ENCODE measurements at places on chromosomes 4 and X.

DNA sequence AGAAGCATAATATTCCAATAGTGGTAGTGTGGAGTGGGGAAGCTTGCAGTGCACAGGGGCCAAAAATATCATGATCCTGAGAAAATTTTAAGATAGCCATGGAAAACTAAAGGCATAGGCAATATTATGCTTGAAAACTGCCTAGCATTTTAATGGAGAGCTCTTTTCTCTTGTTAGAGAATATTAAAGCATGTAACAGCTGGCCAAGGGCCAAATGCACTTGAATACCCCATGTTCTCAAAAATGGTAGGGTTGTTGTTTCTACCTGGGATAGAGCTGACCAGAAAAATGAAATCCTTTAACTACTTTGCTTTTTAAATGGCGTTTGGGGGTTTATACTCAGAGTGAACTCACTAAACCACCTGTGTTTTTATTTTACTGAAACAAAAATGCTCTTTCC lies 739.6 kb upstream of the SLIT2 start:
- DNase-seq, result no peak

DNA sequence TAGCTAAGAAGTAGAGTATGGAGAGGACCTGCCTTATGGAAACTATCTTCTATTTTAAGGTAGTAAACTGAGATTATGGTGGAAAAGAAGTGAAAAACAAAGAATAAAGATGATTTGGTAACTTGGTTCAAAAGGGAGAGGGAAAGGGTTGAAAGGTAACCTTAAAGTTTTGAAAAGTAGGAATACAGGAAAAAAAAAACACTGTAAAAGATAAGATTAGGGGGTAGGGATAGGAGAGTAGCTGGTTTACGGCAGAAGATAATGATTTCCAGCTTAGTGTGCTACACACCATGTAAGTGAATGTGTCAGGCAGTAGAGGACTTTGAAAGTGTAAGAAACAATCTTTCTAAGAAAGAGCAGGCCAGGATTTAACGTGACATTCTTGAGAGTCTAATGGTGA lies 35.3 kb downstream of the FAM13A start:
- DNase-seq, result no peak

DNA sequence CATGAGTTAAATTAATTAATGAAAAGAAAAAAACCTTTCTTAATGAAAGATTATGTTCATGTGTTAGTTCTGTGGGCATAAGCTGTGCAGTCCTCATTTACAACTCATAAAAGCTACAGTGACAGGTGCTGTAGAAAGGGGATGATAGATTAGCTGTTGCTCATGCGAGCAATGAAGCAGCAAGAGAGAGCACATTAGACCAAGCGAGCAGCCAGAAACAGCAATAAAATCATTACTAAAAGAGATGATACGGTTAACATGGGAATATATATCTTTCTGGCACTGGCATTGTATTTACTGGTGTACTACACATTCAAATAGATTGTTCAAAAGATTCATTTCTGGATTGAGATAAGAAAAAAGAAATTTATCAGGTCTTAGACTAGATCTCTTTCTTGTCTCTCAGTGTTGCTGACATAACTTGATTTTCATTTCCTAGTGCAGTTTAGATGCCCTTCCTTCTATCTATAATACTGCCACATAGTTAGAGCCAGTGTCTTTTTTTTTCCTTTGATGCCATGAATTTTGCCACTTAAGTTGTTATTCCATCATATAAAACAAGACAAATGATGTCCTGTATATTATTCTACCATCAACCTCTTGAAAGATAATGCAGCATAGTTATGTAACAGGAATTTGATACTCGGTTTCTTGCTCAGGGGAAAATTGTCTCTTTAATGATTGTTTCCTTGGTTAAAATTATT lies 164.6 kb downstream of the BANK1 start:
- DNase-seq, result no peak

- DNase-seq, result no peak
Measured at GRCh38 chrX:8586953-8587352, 122.3 kb downstream of the VCX3B start.

GRCh38 chrX:31058284-31058683 lies 13.6 kb downstream of the FTHL17 start:
- no peak for DNase-seq

DNA sequence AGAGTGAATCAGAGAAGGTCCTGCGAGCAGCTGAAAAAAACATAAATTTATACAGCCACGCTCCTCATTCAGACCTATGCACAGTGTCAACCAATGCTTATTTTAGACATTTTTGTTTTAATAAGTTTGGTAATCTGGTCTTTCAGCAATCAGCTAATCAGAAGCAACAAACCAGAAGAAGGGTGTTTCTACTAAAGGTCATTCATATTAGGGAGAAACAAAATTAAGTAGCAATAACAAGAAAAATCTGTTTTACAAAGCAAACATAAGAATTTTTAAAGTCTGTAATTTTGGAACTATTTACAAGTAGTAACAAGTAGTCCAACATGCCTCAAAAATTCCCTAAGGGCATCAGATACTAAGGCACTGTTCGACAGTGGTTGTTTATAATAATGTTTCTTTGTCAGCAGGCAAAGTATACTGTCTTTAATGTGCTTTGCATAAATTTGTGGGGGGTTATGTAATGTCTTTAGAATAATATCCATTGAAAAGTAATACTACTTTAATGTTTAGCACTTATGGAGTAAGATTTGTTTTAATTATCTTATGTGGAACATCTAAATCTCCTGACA lies 82.8 kb downstream of the PHOX2B start:
- no peak for DNase-seq

- DNase-seq, result no peak
Measured at GRCh38 chrX:46777971-46778810, 19.3 kb upstream of the SLC9A7 start.

DNA sequence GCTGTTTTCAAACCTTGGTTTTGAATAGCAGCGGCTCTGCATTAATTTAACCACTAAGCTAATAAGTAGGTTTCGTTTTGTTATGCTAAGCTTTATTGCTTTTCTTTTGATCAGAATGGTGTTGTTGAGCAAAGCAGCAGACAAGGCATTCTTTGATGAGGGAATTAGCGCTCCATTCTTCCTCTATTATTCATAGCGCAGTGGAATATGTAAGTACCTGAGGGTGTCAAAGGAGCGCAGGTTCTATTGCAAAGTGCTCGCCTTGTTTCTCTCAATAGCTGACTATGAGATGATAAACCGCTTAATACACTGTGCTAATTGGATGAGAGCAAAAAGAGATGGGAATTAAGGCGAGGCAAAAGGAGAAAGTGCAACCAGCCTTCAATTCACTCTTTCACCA lies 16.3 kb downstream of the ARX start:
- no peak for DNase-seq

- no peak for DNase-seq
Measured at GRCh38 chrX:2504706-2505332, 4.0 kb upstream of the DHRSX start.

- no peak for DNase-seq
Measured at GRCh38 chrX:123590842-123591486, 141.9 kb downstream of the THOC2 start.

DNA sequence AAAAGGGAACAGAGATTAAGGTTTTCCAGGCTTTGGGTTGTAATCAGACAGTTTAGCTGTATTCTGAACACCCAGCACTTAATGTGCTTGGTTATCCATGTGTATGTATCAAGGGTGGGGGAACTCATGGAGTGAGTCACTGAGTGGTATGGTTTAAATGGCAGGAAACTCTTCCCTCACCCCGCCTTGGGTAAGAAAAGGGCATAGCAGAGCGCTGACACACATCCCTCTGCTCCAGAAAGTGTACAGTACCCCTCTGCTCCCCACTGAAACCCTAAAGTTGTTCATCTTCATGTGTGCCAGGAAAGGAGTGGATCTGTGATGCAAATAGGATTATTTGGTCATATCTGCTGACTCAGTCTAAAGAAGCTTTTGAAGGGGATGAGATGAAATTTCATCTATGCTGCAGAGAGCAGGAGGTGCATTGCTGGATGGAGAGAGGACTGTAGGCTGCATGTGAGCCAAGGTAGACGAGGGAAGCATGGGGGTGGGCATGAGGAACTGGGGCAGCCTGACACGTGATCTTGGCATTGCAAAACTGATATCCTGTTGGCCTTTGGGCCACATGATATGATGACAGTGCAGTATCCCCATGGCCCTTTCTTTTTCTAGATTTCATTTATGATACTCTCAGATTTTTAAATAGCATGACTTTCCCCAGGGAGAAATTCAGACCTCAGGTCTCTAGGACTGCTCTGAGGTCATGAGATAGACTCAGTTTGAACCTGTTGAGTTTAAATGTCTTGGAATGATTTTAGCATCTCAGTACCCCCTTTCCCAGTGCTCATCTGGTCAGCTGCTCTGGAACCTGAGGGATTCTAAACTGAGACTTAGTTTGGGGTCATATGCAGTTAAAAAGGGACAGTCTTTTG lies 84.8 kb downstream of the TMEM164 start:
- no peak for DNase-seq

DNA sequence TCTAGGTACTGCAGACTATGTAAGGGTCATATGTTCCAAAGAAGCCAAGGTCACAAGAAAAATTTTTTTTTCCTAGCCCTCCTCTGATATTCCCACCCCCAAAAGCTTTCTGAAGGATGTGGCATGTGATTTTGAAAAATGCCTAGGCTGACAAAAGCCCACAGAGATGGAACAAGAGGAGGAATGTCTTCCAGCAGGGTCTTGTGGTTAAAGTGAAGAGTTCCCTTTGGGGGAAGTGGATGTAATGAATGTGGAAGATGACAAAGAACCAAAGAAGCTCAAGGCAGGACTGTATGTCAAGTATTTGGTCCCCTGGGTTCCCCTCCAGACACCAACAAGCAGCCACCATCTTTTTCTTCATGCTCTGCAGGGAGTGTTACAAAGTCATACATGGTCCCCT lies 268.8 kb downstream of the BCOR start:
- no peak for DNase-seq

DNA sequence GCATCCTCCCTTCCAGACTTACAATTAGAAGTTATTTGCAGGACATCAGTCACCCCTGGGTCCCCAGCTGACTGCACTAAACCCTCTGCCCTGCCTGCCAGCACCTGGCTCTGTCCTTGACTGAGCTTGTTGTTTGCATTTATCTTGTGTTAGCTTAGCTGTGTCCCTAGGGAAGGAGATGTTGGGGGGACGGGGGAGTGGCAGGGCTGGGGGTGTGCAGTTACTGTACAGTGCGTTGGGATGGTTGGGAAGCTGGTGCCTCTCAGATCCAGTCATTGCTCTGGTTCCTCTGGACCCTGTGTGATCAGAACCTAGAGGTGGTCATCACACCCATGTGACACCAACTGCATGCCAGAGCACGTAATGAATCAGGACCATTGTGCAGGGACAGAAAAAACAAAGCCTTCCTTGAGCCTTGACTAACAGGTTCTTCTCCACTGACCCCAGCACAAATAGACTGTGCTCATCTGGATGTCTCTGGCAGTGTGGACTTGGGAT lies 32.7 kb upstream of the PROM1 start:
- DNase-seq, result no peak

GRCh38 chr4:52964561-52965101 lies 102.5 kb downstream of the RASL11B start:
- DNase-seq, result no peak

GRCh38 chr4:4477391-4477790 lies 64.5 kb downstream of the STX18 start:
- DNase-seq, result no peak

DNA sequence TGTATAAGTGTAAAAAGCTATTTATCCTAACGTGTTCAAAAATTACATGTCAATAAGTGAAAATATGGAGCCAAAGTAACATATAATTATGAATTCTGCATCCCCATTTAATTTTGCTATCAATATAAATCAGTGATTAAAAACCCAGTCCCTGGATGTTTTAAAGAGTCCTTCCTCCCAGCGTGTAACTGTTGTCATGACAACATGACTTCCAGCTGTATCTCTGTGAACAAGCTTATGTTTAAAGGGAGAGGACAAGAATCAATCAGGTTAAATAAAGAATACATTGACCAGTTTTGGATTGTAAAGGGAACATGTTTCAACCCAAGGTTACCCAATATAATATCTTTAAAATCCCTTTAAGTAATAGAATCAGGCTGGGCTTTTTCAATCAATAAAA lies 219.7 kb downstream of the NSUN7 start:
- no peak for DNase-seq

DNA sequence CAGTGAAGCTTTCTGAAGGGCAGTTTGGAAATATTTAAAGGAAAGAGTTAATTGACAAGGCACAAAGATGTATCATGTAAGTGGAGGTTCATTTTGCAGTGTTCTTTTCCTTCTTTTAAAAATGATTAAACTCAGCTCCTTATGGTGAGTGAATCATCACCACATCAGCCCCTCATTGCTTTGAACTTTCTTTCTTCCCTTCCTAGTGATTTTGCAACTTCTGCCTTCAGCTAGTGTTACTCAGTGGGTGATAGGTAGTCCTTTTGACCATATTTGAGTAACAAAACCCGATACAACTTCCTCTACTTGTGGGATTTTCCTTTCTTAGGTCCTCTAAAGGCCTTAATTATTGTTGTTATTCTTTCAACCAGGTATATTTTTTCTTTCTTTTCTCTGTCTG lies 8.2 kb downstream of the ZCCHC4 start:
- no peak for DNase-seq

DNA sequence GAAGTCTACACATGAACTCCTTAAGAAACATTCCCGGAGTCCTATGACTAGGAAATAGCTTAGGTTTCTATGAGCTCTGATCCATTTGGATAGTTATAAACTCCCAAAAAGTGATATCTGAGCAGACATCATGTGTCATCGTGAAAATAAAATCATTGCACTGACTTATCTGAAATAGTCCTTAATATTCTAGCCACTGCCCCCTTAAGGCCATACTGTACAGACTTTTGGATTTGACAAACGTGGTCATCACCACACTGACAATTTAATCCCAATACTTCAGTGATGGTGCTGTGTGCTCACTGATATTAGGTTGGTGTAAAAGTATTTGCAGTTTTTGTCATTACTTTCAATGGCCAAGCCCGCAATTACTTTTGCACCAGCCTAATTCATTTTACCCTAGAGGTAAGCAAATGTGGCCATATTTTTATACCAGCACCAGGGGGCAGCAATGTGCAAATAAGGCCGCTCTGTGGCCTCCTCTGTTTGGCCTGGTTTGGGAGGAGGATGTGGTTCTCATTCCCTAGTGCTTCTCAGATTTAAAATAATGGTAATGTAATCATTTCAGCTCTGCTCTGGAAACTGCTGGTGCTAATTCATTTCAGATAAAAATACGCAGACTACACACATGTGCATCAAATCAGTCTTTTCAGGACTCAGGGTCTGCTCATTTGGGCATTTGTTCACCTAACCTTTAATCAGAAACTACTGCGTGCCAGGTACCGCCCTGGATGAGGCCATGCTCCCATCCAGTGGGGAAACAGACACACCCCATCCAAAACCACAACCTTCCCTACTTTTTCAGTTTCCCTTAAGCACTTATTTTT lies 196.4 kb upstream of the C1QTNF7 start:
- DNase-seq, result peak; percentile 69

Measured in activated T-cell treated with anti-CD3 and anti-CD28 coated beads, Interleukin-2, amount 50 U/mL, for 4 hours (primary cell).